ENCODE measurements at places on chromosomes 5 and 9.

DNA sequence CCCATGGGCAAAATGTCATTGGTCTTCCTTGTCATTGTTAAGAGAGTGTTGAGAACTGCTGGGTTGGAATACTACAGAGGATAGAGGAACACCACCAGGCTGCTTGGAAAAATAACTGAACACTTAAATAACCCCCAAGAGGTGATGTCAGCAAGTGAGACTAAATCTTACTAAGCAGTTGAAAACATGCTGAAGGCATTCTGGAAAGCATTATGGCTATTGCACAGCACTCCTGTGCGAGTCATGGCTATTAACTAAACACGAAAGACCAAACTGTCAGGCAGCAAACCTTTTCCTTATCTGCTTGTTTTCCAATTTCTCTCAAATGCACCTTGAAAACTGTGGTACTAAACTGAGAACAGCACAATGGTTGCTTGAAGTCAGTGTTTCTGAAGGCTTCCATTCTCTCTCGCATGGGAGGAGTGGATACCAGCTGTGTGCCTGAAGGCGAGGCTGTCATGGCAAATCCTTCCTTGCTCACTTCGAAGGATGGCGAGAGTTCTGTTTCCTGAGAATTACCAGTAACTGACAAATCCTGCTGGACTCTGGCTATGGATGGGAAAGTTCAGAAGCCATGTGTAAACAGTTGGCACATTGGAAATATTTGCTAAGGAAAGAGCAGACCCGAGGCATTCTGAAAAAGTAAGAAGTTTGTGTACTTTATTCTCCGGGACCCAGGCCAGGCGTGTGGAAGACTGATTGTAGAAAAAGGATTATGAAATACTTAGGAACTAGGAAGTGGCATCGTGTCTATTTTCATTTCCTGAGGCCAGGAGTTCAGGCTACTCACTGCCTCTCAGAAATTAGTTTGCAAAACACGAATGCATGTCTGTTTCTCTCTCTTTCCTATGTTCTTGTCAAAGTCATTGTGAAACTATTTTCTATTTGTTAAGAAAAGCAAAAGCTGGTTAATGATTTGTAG, 182.1 kb downstream of the DMRT2 start:
- no peak for DNase-seq

- DNase-seq, result no peak
Measured at GRCh38 chr9:83062651-83063527, at the start of gene RASEF. Gene RASEF, minus strand, starts transcription at chr9:83063142. Its CDS starts 275 bp downstream, at chr9:83062867.

DNA sequence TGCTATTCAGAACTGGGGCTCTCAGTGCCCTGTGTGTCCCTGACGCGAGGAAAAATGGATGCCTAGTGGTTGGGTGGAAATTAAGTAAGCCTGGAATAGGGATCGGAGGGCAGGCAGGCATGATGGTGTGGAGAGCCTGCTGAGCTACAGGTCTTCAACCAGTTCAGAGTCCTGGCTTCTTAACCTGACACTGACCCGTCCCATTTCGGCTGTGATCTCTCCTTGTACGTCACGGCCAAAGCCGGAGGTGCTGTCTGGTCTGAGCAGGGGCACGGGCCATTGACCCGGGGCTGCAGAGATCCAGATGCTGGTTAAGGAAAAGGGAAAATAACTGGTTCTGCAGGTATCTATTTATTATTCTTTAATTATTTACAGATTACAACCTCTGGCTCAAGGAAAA, 27.9 kb downstream of the RHOBTB3 start:
- DNase-seq, result no peak

DNA sequence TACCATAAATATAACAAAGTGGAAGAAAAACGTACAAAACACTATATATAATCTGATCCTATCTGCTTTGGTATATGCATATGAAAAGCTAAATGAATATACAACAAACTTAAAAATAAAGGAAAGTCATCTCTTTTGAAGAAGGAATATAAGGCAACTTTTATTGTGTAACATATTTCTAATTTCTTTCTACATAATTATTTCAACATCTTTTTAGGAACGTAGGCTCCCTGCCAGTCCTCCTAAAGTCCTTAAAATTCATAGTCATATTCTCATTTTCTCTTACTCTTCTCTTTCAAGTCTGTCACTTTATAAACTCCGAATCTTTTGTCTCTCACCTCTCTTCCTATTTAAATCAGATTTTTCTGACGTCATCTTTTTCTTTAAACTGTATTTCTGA, 9.6 kb downstream of the DEPDC1B start:
- DNase-seq, result no peak

DNA sequence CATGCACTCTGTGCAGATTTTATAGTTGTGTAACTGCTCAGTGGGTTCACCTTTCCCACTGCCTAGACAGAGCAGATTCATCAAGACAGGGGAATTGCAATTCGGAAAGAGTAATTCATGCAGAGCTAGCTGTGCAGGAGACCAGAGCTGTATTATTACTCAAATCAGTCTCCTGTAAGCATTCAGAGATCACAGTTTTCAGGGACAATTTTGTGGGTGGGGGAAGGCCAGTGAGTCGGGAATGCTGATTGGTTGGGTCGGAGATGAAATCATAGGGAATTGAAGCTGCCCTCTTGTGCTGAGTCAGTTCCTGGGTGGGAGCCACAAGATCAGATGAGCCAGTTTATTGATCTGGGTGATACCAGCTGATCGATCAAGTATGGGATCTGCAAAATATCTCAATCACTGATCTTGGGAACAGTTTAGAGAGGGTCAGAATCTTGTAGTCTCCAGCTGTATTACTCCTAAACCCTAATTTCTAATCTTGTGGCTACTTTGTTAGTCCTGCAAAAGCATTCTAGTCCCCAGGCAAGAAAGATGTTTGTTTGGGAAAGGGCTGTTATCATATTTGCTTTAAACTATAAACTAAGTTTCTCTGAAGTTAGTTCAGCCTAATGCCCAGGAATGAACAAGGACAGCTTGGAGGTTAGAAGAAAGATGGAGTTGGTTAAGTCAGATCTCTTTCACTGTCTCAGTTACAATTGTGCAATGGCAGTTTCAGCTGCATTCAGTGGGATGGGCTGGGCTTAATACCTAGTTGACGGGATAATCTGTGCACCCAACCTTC, 12.7 kb upstream of the SVEP1 start:
- DNase-seq, result no peak

GRCh38 chr5:112304743-112305142, 114.3 kb downstream of the EPB41L4A start:
- DNase-seq, result no peak

- no peak for DNase-seq
Measured at GRCh38 chr9:479304-479970, 264.8 kb downstream of the DOCK8 start.

- no peak for DNase-seq
Measured at GRCh38 chr5:102622262-102622661, 123.5 kb upstream of the SLCO6A1 start.

DNA sequence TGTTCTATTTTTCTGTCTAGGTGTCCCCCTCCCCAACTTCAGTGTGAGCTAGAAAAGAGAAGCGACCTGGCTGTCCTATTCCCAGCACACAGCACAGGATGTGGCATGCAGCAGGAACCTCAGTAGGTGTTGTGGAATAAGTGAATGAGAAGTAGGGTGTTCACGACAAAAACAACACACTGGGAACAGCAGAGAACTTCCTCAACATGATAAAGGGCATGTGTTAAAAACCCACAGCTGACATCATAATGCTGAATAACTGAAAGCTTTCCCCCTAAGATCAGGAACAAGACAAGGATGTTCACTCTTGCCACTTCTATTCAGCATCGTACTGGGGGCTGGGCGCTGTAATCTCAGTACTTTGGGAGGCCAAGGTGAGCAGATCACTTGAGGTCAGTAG, 155.6 kb upstream of the ZNF618 start:
- DNase-seq, result no peak

- no peak for DNase-seq
Measured at GRCh38 chr9:2469681-2470221, 151.8 kb upstream of the VLDLR start.

DNA sequence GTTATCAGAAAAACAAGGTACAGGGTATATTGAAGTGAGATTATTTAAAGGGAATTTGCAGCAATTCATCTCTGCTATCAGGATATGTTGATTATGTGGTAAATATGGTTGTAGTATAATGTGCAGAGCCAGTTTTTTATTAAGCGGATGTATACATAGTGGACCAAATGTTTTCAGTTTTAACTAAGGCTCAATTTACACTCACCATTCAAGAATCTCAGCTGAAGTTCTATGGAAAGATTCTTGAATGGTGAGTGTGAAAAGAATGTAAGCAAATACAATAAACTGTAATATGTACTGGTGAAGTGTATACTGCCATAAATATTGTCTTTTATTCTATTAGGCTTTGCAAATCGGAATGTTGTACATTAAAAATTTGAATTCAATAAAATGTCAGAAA, 895.9 kb upstream of the CDH10 start:
- no peak for DNase-seq

DNA sequence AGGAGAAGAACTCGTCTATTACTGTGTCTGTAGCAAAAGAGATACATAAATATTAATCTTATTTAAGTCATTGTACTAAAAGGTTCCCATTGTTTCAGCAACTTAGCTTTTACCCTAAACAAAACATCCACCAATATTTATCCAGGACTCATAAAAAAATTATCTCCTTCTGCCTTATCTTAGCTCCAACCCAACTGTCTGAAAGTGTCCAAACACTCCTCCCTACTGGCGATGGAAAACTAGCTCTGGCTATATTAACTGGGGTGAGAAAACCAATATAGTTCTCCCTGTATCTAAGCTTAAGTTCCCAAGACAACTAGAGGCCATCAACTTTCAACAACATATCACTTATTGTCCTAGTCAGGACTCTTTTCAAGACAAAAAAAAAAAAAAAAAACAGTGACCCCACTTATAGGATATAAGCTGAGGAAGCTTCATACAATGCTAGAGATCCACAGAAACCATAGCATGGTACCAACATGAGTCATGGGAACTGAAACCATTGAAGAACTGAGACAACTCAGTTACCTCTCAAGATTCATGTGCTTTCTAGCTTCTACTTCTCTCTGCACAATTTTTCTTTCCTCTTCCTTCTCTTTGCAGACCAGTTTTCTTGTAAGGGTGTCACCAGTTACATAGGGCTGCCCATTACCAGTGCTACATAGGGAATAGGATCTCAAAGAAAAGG, 150.7 kb upstream of the RASA1 start:
- no peak for DNase-seq

DNA sequence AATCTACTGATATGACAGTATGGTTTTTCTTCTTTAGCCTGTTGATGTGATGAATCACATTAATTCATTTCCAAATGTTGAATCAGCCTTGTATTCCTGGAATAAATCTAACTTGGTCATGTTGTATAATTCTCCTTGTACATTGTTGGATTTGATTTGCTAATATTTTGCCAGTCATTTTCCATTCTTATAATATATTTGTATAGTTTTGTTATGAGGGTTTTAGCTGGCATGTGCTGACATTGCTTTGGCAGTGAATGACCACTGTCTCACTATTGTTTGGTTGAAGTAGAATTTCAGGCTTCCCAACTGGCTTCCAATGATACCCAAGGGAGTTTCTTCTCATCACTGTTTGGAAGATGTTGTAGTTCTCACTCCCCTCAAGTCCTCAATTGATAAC, 983.0 kb upstream of the PTPRD start:
- no peak for DNase-seq

- DNase-seq, result no peak
Measured at GRCh38 chr5:17020678-17021601, 84.9 kb upstream of the MYO10 start.

GRCh38 chr9:1702701-1703100, 312.4 kb upstream of the SMARCA2 start:
- no peak for DNase-seq

- no peak for DNase-seq
Measured at GRCh38 chr9:121883281-121884056, 209.6 kb downstream of the TTLL11 start.

DNA sequence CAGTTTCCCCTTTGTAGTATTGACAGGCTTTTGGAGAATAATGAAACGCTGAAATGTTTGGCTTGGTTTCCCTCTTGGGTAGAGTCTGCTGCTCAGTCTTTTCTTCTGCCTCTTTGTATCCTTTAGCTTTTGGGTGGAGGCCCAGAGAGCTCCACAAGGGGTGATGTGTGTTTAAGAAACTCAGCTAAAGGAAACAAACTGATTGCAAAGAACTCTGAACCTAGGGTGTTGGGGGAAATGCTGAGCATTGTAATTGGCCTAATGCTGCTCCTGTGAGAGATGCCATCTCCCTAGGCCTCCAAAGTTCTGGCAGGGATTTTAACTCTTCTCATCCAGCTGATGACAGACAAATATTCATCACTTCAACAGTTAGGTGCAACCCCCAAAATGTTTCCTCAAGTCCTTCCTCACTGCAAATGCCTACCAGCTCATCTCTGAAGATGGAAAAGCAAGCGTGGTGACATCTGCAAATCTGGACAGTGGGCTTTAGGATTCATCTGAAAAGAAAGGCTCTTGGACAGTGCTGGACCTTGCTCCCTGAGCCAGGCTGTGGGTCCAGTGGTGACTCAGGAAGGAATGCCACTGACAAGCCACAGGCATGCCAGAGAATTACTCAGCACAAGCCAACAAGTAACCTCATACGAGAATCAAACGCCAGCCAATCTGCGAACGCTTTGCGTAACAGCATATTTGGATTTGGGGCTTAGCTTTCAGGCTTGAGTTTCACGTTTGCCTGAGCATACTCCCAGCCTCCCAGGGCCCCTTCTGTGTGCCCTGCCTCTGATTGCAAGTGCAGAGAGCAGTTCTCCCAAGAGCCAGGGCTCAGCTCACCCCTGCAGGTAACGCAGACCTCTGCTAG, 30.5 kb upstream of the ZSWIM6 start:
- DNase-seq, result no peak

- DNase-seq, result no peak
Measured at GRCh38 chr9:86503314-86503713, 149.1 kb upstream of the TUT7 start.

- no peak for DNase-seq
Measured at GRCh38 chr9:71638627-71639026, 129.7 kb downstream of the CEMIP2 start.

DNA sequence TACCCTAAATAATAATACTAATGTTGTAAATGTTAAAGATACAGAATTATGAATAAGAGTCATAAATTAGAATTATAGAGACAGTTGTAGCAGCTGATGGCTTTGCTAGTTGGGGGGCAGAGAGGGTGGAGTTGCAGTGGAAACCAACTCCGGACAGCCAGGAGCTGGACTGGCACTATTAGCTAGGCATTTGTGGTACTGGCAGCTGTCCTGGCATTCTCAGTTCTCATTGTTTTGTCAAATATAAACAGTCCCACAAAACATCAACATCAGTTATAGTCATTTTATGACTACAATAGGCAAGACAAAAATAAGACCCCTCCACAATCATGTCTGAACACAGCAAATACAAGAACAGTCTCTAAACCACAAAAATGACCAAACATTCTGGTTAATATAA, 2.8 kb upstream of the FBXL17 start:
- no peak for DNase-seq

GRCh38 chr5:121350181-121350930, 501.3 kb upstream of the FTMT start:
- DNase-seq, result no peak

DNA sequence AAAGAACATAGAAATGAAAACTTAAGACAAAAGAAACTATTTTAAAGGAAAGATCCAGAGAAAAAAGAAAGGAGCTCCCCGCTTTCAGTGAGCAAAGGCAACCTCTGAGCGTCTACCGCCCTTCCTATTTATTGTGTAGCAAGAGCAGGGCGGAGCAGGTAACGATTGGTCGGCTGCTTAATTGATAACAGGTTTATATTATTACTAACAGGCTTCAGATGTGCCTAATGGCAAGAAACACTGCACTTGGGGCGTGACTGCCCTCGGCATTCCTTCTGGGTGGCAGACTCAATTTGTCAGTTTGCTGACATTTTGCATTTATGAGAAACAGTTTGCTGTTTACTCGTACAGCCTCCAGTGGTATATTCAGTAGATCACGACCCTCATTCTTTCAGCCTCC, 482.7 kb upstream of the C9orf72 start:
- DNase-seq, result no peak
